ENCODE measurements at places on chromosomes 2 and 18.

DNA sequence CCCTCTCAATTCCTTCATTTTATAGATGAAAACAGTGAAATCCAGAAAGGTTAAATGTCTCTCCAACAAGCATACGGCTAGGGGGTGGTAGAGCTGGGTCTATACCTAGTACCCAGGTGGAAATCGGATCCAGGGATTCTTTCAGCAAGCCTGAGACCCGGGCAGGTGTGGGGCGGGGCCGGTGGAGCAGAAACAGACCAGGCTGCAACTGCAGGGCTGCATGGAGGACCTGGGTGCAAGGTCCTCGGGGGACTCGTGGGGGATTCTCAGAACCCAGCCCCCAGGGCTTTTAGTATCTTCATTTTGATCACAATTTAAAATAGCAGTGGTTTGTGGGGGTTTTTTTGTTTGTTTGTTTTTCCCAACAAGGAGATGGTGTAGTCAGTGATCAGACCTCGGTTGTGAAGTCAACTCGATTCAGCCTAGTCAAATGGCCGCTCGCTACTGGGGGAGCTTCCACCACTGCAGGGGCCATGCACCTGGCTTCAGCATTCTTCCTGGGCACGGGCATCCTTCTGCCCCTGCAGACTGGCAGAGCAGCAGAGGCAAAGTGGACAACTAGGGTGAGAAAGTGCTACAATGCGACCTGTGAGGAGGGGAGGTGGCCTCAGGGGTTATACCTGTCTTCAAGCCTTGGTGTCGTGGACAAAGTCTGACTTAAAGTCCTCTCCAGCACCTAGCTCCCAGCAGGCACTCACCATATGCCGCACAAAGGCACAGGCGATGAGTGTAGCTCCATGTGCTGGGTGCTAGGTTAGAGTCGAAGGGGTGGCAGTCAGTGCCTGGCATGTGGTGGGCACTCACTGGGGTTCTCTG, 46.3 kb downstream of the GORASP2 start:
- DNase-seq = no peak

- no peak for DNase-seq
Measured at GRCh38 chr2:30763151-30763660, 44.0 kb downstream of the CAPN13 start.

DNA sequence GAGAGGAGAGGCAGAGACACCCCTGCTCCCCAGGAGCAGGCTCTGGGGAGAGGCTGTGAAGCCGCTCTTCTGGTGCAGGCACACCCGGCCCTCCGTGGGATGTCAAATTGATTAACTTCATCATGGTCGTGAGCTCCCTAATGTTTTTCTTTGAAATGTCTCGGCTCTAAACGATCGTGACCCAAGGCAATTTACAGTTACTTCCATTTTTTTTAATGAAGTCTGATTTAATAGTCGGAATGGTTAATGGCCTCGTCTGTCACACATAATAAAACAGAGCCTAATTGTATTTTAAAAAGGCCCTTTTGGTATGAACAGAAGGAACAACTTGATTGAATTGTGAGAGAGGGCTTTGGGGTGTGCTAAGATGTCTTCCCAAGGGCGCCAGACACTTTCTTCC, 130.2 kb downstream of the SMAD2 start:
- no peak for DNase-seq

GRCh38 chr2:1891147-1891546, 146.8 kb upstream of the PXDN start:
- no peak for DNase-seq

- DNase-seq = no peak
Measured at GRCh38 chr2:96325041-96325883, at the start of gene ITPRIPL1. Gene ITPRIPL1 (plus strand): TSS chr2:96325317. CDS start chr2:96325840, 523 bp downstream.

DNA sequence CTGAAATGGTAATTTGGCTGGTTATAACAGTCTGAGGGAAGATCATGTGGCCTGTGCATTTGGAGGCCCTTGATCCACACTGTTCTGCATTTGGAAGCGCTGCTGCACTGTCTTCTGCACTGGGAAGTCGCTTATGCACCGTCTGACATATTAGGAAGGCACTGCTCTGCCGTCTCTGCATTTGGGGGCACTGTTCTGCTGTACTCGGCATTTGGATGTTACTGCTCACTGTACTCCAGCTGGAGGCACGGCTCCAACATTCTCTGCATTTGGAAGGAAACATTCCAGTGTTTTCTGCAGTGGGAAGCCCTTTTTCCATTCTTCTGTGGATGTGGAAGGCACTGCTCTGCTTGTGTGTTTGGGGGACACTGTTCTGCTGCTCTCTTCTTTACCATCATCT, 9.6 kb upstream of the PROM2 start:
- peak; percentile 27 for DNase-seq

GRCh38 chr18:9825571-9826073, 60.2 kb upstream of the TXNDC2 start:
- DNase-seq = peak; percentile 46

DNA sequence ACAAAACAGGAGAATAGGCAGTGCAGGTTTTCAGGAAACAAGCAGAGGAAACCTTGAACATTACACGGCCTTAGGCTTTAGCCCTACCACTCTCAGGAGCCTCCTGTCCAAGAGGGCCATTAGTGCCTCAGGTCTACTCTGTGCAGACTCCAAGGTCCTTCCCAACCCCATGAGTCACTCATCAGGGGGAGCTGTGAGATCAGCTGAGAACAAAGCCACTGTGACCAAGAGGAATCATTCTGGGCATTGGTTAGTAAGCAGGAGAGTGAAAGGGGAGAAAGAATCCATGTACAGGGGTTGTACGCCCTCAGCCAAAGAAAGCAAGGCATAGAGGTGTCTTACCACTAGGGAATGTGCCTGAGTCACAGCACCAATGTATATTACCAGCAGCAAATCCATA, 680.3 kb downstream of the DPP10 start:
- no peak for DNase-seq

- DNase-seq = no peak
Measured at GRCh38 chr18:21998486-21998885, 170.9 kb upstream of the GATA6 start.

GRCh38 chr18:3121259-3121658, 98.5 kb downstream of the MYOM1 start:
- no peak for DNase-seq

DNA sequence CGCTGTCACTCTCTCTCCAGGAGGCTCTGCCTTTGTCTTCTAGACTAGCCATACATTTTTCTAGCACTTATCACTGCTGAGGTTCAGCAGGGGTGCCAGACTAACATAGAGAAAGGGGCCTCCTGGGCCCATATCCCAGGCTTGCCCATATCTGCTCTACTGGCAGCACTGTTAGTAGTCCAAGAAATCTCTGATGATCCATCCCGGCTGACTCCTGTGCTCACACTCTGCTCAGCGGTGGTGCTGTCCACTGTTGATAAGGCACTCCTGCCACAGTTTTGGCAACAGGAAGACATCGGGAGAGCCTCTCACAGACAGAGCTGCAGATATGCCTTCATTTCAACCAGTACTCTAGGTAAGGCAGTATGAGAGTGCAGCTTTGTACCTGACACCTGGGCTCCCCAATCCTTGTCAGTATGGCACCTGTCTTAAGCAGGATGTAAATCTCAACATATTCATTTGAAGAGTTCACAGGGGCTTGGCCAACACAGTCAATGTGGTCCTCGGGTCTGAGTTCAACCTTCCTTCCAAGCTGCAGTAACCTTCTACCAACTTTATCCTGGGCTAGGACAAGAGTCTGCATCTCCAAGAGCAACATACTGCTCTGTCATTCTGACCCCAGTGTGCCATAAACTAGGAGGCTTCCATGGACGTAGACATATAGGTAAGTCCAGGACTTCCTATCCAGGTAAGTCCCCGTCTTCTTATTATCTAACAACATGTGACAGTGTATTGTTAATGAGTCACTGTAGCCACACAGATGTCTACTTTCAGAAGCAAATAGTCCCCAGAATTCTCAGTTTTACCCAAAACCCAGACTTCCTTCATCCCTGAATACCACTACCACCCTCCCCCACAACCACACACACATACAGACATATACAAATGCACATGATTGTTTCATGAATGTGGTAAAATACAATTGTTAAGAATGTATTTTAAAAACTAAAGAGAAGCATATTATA, 16.2 kb downstream of the KLF7 start:
- no peak for DNase-seq

DNA sequence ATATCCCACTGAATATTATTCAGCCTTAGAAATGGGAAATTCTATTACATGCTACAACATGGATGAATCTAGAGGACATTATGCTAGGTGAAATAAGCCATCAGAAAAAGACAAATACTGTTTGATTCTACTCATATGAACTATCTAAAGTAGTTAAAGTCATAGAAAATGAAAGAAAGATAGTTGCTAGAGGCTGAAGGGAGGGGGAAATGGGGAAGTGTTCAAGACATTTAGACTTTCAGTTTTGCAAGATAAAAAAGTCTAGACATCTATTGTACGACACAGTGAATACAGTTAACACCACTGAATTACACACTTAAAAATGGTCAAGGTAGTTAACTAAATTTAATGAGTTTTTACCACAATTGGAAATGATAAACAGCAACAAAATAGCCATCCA, 835.9 kb upstream of the CHAC2 start:
- no peak for DNase-seq

- peak; percentile 65 for DNase-seq
Measured at GRCh38 chr2:197852108-197852507, 47.7 kb downstream of the PLCL1 start.

GRCh38 chr2:172173174-172173706, 70.5 kb upstream of the DLX2 start:
- DNase-seq = no peak
